HepG2 (cell line): ENCODE measurements at places on chromosomes 5 and 9. TPM values are rescaled to one million over a fixed set of nuclear protein-coding genes. Genes with fewer than 3 reads are reported as not detected.

Gene FRRS1L
- total RNA-seq, result 0.02 TPM in 1 of 2 replicates, not detected in the other

Gene PCDHGB4
- total RNA-seq, result 1.7 and 3.3 TPM in 2 replicates

Gene TMOD1
- total RNA-seq, result 0.04 TPM in 1 of 2 replicates, not detected in the other

Gene PCDHGB5
- total RNA-seq, result 0.44 TPM in 1 of 2 replicates, not detected in the other

Gene GRHPR
- 115 and 127 TPM in 2 replicates for total RNA-seq

Gene GRXCR2
- not detected in 2 replicates for total RNA-seq

Gene CTXN3
- total RNA-seq, result not detected in 2 replicates

Gene PTGER4
- total RNA-seq, result 0.11 TPM in 1 of 2 replicates, not detected in the other

Gene BRINP1
- not detected in 2 replicates for total RNA-seq

Gene CATSPER3
- 0.14 and 0.33 TPM in 2 replicates for total RNA-seq

Gene CCL28
- not detected in 2 replicates for total RNA-seq

Gene DMGDH
- total RNA-seq, result 4.6 and 7.9 TPM in 2 replicates

Gene GBA2
- total RNA-seq, result 24.4 and 37.5 TPM in 2 replicates

Gene PAIP2
- total RNA-seq, result 61.5 and 104 TPM in 2 replicates

Gene CDC20B
- not detected in 2 replicates for total RNA-seq

Gene GCNT4
- 0.22 and 0.27 TPM in 2 replicates for total RNA-seq

Gene SHROOM1
- total RNA-seq, result 8.9 and 18.2 TPM in 2 replicates

Gene SPINK13
- not detected in 2 replicates for total RNA-seq

Gene LMX1B
- not detected in 2 replicates for total RNA-seq

Gene OR1N2
- not detected in 2 replicates for total RNA-seq

Gene SLC36A3
- not detected in 2 replicates for total RNA-seq
